ENCODE measurements at places on chromosomes 7 and 10.

- DNase-seq: no peak
Observed at GRCh38 chr10:103751667-103752290, 103.6 kb downstream of the SH3PXD2A start.

GRCh38 chr7:47236480-47237129 lies 345.3 kb downstream of the TNS3 start:
- no peak for DNase-seq

DNA sequence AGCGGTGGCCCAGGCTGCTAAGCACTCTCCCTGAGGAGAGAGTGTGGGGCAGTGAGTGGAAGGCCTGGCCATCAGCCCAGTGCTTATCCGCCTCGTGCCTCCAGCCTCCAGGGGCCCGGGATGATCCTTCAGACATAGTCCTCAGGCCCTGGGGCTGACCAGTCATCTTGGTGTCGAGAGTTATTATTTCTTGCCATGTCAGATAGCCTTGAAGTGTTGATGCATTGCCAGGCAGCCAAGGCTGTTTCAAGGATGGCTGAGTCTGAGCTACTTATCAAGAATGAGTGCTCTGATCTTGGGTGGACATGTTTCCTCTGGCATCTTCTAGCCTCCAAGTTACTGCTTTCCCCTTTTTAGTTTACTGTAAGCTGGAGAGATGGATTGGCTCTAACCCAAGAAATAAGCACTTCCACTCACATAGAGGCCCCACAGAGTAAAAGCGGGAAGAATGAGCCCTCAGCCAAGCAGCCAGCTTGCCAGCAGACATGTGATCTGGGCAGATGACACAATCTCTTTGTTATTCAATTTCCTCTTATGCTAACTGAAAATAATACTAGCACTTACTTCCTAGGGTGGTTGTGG lies 136.5 kb upstream of the NAMPT start:
- DNase-seq: peak; percentile 79

- no peak for DNase-seq
Observed at GRCh38 chr10:28496017-28496416, 36.9 kb upstream of the WAC start.

GRCh38 chr10:103951183-103951582 lies 15.8 kb upstream of the SLK start:
- no peak for DNase-seq

DNA sequence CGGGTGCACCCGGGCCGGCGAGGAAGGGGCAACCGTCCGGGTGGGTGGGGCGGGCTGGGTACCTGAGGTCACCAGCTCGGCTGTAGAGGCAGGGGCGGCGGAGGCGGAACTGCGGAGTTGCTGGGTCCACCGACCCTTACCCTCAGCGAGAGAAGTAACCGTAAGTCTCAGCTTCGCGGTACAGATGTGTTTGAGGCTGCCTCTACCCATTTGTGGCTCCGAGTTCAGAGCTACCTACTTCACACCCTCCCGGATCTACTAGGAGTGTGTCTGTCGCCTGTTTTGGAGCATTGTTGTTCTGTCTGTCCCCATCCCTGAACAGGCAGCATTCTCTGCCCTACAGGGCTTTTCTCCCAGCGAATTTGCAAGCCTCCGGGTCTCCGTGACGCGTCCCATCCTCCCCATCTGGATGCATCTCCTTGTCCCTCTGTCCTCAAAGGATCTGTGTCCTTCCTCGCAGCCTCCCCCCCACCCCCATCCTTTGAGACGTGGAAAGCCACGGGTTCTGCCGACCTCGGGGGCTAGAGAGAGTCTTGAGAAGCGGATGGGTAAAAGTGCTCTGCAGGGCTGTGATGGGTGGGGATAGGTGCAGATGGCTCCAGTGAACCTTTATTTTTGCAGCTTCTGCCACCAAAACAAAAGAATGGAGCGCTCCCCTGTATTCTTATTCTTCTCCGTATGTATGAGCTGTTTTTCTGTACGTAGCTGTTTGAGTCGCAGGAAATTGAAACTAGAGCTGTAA lies 757 bp downstream of the ANKIB1 start:
- peak; percentile 23 for DNase-seq

- no peak for DNase-seq
Observed at GRCh38 chr10:86535132-86535882, 13.7 kb upstream of the WAPL start.

DNA sequence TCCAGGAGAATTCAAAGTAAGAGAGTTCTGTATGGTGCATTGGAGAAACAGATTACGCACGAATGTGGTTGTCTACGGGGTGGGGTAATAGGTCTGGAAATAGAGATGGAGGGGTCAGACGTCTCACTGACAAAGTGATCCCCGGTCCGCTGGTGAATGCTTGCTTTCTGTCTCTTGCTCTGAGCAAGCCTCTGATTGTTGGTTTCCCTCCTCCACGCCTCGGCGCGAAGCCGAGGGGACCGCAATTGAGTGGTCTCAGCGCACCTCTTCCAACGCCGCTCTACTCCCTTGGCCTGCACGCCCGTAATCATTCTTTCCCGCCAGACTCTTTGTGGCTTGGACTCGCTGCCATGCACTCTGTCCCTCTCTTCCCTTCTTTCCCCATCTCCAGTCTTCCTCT lies 46.5 kb upstream of the PFKP start:
- no peak for DNase-seq

DNA sequence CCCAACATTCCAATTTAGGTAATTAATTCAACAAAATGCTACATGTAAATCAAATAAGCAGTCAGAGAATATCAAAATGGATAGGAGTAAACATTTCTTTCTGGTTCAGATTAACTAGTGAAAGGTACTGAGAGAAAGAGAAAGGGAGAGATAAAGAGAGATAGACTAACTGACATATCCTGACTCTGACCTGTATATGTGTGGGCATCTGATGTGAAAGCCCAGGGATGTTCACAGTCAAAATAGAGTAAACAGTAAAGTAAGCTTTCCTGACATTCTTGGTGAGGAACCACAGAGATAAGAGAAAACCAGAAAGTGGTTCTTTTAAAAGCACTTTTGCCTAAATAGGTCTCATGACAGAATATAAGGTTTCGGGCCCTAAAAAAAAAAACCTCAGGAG lies 37.5 kb upstream of the ANK3 start:
- DNase-seq: no peak

- peak; percentile 93 for DNase-seq
Observed at GRCh38 chr7:26156451-26157420, 4.7 kb downstream of the NFE2L3 start.

DNA sequence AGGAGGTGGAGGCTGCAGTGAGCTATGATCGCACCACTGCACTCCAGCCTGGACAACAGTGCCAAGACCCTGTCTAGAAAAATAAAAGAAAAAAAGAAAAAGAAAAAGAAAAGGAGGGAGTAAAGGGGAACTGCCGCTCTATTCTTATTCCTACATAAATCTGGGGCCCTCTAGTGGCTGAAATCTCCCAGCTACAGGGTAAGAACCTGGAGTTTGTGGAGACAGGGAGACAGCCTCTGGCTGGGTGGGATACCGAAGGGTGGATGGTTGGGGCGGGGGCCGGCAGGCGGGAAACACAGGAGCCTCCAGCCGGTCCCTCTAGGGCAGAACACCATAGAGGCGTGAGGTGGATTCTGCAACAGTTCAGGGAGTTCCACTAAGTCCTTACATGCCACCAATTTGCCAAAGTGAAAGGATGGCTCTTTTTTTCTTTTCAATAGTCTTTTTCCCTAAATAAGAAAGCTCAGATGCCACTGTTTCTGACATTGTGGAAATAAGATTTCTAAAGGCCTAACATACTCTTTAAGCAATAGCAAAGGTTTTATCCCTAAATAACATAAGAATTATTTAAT lies 117.3 kb downstream of the SVIL start:
- DNase-seq: peak; percentile 52

DNA sequence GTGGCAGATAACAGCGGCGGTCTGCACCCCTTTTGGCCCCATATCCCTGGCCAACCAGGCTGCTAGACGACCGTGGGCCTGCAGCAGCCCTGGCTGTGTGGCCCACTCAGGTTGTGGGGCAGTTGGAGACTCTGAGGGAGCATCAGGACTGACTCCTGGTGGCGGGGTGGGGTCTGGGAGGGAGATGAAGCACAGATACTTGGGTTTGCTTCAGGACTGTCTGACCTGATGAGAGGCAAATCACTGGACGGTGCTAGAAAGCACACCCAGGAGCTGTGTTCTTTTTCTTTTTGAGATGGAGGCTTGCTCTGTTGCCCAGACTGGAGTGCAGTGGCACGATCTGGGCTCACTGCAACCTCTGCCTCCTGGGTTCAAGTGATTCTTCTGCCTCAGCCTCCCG lies 28.2 kb downstream of the BAMBI start:
- DNase-seq: no peak

GRCh38 chr10:17811146-17811865 lies 2.2 kb downstream of the MRC1 start:
- DNase-seq: no peak
